ENCODE measurements at places on chromosomes 2 and 18. TPM values are rescaled to one million over a fixed set of nuclear protein-coding genes. Genes with fewer than 3 reads are reported as not detected.

DNA sequence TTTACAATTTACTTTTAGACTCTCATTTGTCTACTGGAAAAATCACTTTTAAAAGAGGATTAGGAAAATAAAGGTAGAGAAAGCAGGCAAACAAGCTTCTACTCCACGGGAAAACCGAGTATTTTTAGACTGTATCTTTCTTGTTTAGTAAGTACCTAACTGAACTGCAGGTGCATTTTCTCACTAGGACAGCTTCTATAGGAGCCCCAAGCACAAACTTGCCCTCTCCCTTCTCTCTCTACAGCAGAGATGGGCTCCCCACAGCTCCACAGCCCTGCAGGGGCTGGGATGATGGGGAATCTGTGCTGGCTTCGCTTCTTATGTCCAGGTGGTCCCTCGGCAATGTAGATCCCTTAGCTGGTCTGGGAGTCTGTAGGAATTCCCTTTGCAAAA lies 16.2 kb downstream of the PSTPIP2 start:
- H3K4me1 ChIP-seq: peaks cover 5% of the 10 kb centered on the region
- no peak for DNase-seq
- H3K27ac ChIP-seq: no peak overlapping the region
- H3K4me3 ChIP-seq: no peak overlapping the region

GRCh38 chr2:216857131-216857550 lies 2.7 kb downstream of the TNP1 start:
- H3K4me1 ChIP-seq: no peaks in the 10 kb centered on the region
- H3K27ac ChIP-seq: no peak overlapping the region
- peaks cover 14% of the 10 kb centered on the region for H3K27me3 ChIP-seq
- H3K36me3 ChIP-seq: no peaks in the 10 kb centered on the region

The CTAGE1 gene
- not detected for total RNA-seq

The MC4R gene
- not detected for total RNA-seq

DNA sequence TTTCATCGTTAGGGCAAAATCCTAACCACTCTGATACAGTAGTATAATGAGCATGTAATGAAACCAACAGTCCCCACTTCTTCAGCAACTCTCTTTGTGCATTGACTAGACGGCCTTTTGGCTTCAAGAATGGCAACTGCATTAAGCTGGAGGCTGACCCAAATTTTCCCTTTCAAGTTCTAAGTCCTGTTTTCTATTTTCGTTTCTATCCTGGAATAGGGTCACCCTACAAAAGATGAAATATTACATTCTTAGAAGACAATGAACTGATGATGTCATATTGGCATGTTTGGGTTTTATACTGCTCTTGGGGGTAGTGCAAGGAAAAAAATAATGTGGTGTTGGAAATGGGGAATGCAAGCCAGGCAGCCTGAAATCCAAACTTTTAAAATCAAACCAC lies 254.4 kb downstream of the ETAA1 start:
- no peaks in the 10 kb centered on the region for H3K27me3 ChIP-seq
- no peak overlapping the region for H3K4me3 ChIP-seq
- H3K4me1 ChIP-seq: peaks cover 6% of the 10 kb centered on the region
- no peak for DNase-seq
- no peaks in the 10 kb centered on the region for H3K36me3 ChIP-seq

The CYBRD1 gene
- total RNA-seq: 1.7 TPM

DNA sequence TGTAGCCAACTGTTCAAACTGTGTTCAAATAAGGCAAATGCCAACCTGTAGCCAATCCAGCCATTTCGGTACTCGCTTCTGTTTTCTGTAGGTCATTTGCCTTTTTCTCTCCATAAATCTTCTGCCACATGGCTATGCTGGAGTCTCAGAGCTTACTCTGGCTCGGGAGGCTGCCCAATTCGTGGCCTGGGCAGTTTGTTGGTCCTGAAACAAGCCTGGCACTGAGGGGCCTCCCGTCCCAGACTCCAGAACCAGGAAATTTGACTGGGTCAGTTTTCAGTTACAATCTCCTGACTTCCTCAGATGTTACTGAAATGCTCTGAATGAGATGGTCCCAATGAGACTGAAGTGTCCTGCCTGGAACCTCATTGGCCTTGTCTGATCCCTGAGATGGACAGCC lies 120.8 kb upstream of the NPAS2 start:
- no peaks in the 10 kb centered on the region for H3K4me1 ChIP-seq
- H3K4me3 ChIP-seq: no peak overlapping the region
- no peaks in the 10 kb centered on the region for H3K27me3 ChIP-seq
- H3K36me3 ChIP-seq: no peaks in the 10 kb centered on the region
- no peak overlapping the region for H3K27ac ChIP-seq

The EMX1 gene
- total RNA-seq: not detected

The LYPD6 gene
- total RNA-seq: 2.4 TPM

The ACADL gene
- total RNA-seq: 0.07 TPM

The CPLX4 gene
- total RNA-seq: not detected

GRCh38 chr2:222572751-222573174 lies 83.1 kb downstream of the FARSB start:
- H3K4me3 ChIP-seq: peak overlapping the region; percentile 14
- H3K36me3 ChIP-seq: peaks cover 25% of the 10 kb centered on the region
- H3K27me3 ChIP-seq: no peaks in the 10 kb centered on the region
- DNase-seq: peak; percentile 49

GRCh38 chr2:10709290-10709939 lies 12.0 kb upstream of the ATP6V1C2 start:
- H3K27me3 ChIP-seq: no peaks in the 10 kb centered on the region
- H3K4me1 ChIP-seq: no peaks in the 10 kb centered on the region
- H3K27ac ChIP-seq: no peak overlapping the region

The SPP2 gene
- not detected for total RNA-seq

The MRPL53 gene
- 86.9 TPM for total RNA-seq

GRCh38 chr2:218043100-218043499 lies 26.0 kb upstream of the RUFY4 start:
- no peak for DNase-seq
- no peaks in the 10 kb centered on the region for H3K36me3 ChIP-seq
- no peaks in the 10 kb centered on the region for H3K4me1 ChIP-seq
- no peak overlapping the region for H3K4me3 ChIP-seq
- H3K27me3 ChIP-seq: peaks cover 21% of the 10 kb centered on the region
- no peak overlapping the region for H3K27ac ChIP-seq

The CCL20 gene
- 1.7 TPM for total RNA-seq

GRCh38 chr2:134679745-134680144 lies 39.1 kb downstream of the TMEM163 start:
- H3K4me3 ChIP-seq: no peak overlapping the region
- H3K36me3 ChIP-seq: no peaks in the 10 kb centered on the region
- no peak overlapping the region for H3K27ac ChIP-seq

The RASGRP3 gene
- total RNA-seq: 0.52 TPM

DNA sequence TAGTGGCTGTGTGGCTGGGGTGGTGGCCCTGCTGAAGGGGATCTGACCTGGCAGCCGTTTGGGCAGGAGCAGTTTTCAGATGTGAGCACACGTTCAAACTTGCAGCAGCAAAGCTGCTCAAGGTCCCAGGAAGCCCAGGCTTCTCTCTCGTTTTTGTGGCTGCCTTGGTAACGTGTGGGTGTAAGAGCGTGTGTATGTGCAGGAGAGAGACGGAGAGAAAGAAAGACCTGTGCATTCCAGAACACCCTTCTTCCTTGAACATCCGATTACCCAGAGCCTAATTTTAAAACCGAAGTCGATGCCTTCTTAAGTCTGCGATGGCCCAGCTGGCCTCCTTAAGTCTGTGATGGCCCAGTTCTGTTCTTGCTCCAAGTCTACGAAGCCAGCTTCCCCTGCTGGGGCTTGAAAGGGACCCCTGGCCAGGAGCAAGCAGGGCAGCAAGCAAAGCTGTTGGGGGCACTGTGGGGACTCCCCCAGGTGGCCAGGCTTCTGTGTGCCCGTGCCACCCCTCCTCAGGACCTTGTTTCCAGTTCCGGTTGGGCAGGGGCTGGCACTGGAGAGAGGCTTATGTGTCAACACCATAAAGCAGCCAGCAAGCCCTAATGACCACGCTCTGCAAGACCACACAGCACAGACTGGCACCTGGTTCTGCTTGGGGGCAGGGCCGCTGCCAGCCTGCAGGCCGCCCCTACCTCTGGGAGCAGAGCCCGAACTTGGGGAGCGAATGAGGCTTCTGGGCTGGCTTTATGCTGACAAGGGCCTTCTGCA lies 55.8 kb upstream of the ALPP start:
- H3K4me1 ChIP-seq: no peaks in the 10 kb centered on the region
- H3K4me3 ChIP-seq: no peak overlapping the region
- no peak for DNase-seq
- H3K36me3 ChIP-seq: no peaks in the 10 kb centered on the region
- H3K27me3 ChIP-seq: no peaks in the 10 kb centered on the region

DNA sequence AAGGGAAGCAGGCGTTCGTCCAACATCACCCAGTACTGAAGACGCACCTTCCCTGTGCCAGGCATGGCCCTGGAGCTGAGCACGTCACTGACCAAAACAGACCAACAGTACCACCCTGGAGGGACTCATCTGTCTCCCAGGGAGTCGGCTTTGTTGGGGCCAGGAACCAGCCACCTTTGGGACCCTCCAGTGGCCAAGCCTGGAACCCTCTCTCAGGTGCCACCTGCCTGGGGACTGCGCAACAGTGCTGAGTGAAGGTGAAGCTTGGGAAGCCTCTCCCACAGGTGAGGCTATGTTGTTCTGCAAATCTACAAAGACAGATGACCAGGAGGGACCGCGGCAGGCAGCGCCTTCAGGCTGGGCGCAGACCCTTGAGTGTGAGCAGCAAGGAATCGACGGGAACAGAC lies 91.4 kb upstream of the OTOS start:
- no peaks in the 10 kb centered on the region for H3K4me1 ChIP-seq
- no peak overlapping the region for H3K4me3 ChIP-seq
- no peaks in the 10 kb centered on the region for H3K27me3 ChIP-seq
- no peak for DNase-seq

The CHST9 gene
- total RNA-seq: not detected

- no peak overlapping the region for H3K27ac ChIP-seq
- no peak overlapping the region for H3K4me3 ChIP-seq
- H3K4me1 ChIP-seq: no peaks in the 10 kb centered on the region
- no peaks in the 10 kb centered on the region for H3K36me3 ChIP-seq
- peak; percentile 51 for DNase-seq
Observed at GRCh38 chr2:119517433-119517832, 6.8 kb downstream of the SCTR start.

The IFIH1 gene
- total RNA-seq: 7.8 TPM

The SCYGR4 gene
- total RNA-seq: not detected

GRCh38 chr2:143513081-143513480 lies 383.9 kb downstream of the ARHGAP15 start:
- H3K4me3 ChIP-seq: no peak overlapping the region
- peaks cover 15% of the 10 kb centered on the region for H3K4me1 ChIP-seq
- H3K36me3 ChIP-seq: no peaks in the 10 kb centered on the region
- H3K27ac ChIP-seq: no peak overlapping the region
- peak; percentile 30 for DNase-seq

The WIPF1 gene
- 0.29 TPM for total RNA-seq

DNA sequence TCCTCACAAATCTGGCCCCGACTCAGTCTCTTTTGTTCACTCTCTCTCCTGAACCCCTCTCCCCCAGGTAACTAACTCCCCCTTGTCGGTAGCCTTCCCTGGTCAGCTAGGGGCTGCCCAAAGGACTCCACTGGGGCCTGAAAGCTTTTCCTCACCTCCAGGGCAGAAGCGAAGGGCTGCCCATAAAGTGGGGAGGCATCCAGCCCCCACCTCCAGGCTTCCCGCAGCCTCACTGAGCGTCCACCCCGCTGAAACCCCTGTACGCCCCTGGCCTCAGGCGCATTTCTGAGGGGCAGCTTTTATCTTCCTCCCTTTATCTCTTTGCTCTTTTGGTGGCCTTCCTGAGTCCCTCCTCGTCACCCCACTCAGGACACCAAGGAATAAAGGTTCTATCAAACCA lies 249.3 kb downstream of the CYP26B1 start:
- no peaks in the 10 kb centered on the region for H3K4me1 ChIP-seq
- peaks cover 7% of the 10 kb centered on the region for H3K27me3 ChIP-seq
- H3K4me3 ChIP-seq: no peak overlapping the region
- no peak overlapping the region for H3K27ac ChIP-seq

DNA sequence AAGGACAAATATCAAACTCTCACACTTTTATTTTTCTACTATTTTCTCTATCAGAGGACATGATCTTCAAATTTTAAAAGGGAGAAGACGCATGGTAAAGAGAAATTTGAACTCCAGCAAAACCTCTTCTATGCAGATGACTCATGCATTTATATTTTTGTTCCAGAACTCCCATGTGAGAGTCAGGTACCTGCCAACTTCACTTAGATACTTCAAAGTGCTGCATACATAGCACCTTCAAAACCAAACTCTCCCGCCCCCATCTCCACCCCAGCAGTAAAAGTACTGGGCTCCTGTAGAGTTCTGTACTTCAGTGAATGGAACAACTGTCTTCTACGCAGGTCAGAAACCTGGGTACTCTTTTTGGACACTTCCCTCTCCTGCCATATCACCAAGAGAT lies 398.3 kb downstream of the TGIF1 start:
- no peak overlapping the region for H3K27ac ChIP-seq
- no peak overlapping the region for H3K4me3 ChIP-seq
- no peaks in the 10 kb centered on the region for H3K36me3 ChIP-seq
- H3K4me1 ChIP-seq: no peaks in the 10 kb centered on the region
- DNase-seq: no peak

The KLF7 gene
- total RNA-seq: 5.6 TPM

DNA sequence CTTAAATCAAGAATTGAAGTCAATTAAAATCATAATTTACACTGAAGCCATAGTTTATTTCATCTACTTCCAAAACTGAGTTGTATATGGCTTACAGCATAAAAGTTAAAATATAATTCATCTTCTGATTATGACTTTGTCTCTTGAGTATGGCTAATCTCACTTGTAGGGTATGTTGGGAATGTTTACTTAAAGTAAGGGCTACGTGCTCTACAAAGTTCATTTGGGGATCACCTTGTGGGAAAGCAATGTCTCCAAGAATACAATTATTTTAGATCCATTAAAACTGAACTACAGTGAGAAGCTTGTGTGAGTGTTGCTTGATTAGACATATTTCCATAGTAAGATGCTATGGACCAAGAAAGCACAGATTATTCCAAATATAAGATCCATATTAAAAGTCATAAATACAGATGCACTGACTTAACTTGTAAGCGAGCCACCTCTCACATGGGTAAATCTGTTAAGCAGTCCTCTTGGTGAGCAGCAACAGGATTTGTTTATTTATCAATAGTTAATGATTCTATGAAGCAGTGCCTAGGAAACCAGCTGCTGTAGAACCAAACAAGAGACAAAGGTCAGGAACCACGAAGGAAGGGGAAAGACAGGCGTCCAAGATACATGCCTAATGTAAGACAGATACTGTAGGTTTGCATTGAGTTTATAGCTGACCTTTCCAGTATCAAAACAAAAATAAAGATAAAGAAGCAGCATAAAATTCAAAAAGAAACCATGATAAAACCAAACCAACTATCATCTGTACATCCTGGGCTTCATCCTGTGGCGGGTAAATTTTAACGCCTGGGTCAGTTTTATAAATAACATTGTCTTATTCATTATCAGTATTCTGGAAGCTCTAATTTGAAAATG lies 24.8 kb downstream of the DSG4 start:
- peaks cover 28% of the 10 kb centered on the region for H3K4me1 ChIP-seq
- peak overlapping the region; percentile 80 for H3K27ac ChIP-seq
- H3K36me3 ChIP-seq: no peaks in the 10 kb centered on the region
- H3K4me3 ChIP-seq: no peak overlapping the region
- no peak for DNase-seq

The RGPD4 gene
- not detected for total RNA-seq

GRCh38 chr18:26119246-26119645 lies 14.4 kb upstream of the PSMA8 start:
- no peak overlapping the region for H3K4me3 ChIP-seq
- H3K27ac ChIP-seq: no peak overlapping the region
- H3K36me3 ChIP-seq: no peaks in the 10 kb centered on the region
- no peaks in the 10 kb centered on the region for H3K4me1 ChIP-seq
- DNase-seq: no peak

The CDH20 gene
- total RNA-seq: not detected

The TNFRSF11A gene
- total RNA-seq: 26.5 TPM

GRCh38 chr2:110994250-110994961 lies 126.3 kb upstream of the BCL2L11 start:
- no peaks in the 10 kb centered on the region for H3K4me1 ChIP-seq
- no peak overlapping the region for H3K4me3 ChIP-seq
- H3K27ac ChIP-seq: no peak overlapping the region
- DNase-seq: no peak

Data from PC-3 (cell line).